ENCODE measurements at places on chromosomes 12 and 14. TPM values are rescaled to one million over a fixed set of nuclear protein-coding genes. Genes with fewer than 3 reads are reported as not detected.

Gene LRP1-AS
- polyA plus RNA-seq = not detected

Gene C12orf60
- 0.82 TPM for polyA plus RNA-seq

Gene SIX6
- polyA plus RNA-seq = not detected

Gene STAC3
- polyA plus RNA-seq = 1.8 TPM

Gene SIRT4
- polyA plus RNA-seq = 0.56 TPM

Gene PTCSC3
- polyA plus RNA-seq = not detected

Gene CLEC2A
- not detected for polyA plus RNA-seq

Gene ARHGAP9
- 33.6 TPM for polyA plus RNA-seq

All from adipose tissue (tissue), 3 donors.